ENCODE measurements at places on chromosomes 1 and 21. TPM values are rescaled to one million over a fixed set of nuclear protein-coding genes. Genes with fewer than 3 reads are reported as not detected.

DNA sequence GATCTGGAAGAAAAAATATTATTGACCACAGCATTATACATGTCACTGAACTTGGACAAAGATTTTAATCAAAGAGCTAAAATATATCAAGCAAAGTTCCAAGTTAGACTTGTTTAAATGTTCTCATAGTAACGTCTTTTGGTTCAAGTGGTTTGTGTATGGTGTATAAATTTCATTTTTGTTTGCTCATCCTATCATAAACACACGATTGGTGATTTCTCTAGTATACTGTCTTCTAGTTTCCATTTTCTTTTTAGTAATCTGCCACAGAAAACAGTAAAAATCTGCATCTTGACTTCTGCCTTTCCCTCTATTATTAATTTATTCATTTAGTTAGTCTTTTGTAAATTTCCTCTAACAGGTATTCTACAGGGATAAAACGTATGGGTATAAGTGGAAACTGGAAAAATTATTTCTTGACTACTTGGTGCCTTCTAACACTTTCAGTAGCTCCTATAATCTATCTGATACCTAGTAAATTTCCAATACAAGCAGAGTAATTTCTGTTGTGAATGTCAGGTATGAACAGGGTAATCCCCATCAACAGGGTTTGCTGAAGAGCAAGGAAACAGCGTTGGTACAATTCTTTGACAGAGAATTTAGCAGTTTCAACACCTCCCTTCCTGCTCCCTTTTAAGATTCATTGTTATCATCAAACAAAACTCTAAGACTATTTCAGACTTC is 268.0 kb downstream of the PTPRC start:
- no peak overlapping the region for H3K27ac ChIP-seq
- no peaks in the 10 kb centered on the region for H3K36me3 ChIP-seq
- no peaks in the 10 kb centered on the region for H3K27me3 ChIP-seq
- H3K4me3 ChIP-seq = no peak overlapping the region

- DNase-seq = peak; percentile 56
- H3K27me3 ChIP-seq = no peaks in the 10 kb centered on the region
- H3K27ac ChIP-seq = no peak overlapping the region
- no peaks in the 10 kb centered on the region for H3K4me1 ChIP-seq
Observed at GRCh38 chr1:185681034-185681633, 53.1 kb upstream of the HMCN1 start.

GRCh38 chr1:62327360-62328055 is 8.3 kb upstream of the KANK4 start:
- H3K4me1 ChIP-seq = no peaks in the 10 kb centered on the region
- H3K27ac ChIP-seq = no peak overlapping the region
- no peak overlapping the region for H3K4me3 ChIP-seq
- no peaks in the 10 kb centered on the region for H3K27me3 ChIP-seq
- no peaks in the 10 kb centered on the region for H3K36me3 ChIP-seq
- DNase-seq = no peak

GRCh38 chr1:200905411-200906052 is 10.8 kb downstream of the INAVA start:
- peaks cover 86% of the 10 kb centered on the region for H3K36me3 ChIP-seq
- DNase-seq = no peak
- H3K27ac ChIP-seq = no peak overlapping the region
- no peak overlapping the region for H3K4me3 ChIP-seq

DNA sequence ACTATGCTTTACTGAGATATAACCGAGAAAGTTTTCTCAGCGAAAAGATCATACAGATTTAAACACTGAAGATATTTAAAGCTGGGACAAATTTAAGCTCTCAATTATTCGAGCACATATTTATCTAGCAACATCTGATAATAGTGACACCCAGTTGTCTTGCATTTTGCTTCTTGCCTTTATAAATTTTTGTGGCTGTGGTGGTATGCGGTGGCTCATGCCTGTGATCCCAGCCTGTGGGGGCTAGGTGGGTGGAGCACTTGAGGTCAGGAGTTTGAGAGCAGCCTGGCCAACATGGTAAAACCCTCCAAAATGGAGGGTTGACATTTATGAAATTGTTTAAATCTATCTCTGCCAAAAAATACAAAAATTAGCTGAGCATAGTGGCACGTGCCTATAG is 312.2 kb downstream of the SPATA17 start:
- DNase-seq = no peak
- no peaks in the 10 kb centered on the region for H3K36me3 ChIP-seq
- H3K4me3 ChIP-seq = no peak overlapping the region
- H3K27me3 ChIP-seq = no peaks in the 10 kb centered on the region
- no peaks in the 10 kb centered on the region for H3K4me1 ChIP-seq

- no peak overlapping the region for H3K27ac ChIP-seq
- peaks cover 21% of the 10 kb centered on the region for H3K27me3 ChIP-seq
- DNase-seq = no peak
- no peak overlapping the region for H3K4me3 ChIP-seq
- no peaks in the 10 kb centered on the region for H3K4me1 ChIP-seq
Observed at GRCh38 chr1:223350361-223350908, 13.5 kb downstream of the SUSD4 start.

DNA sequence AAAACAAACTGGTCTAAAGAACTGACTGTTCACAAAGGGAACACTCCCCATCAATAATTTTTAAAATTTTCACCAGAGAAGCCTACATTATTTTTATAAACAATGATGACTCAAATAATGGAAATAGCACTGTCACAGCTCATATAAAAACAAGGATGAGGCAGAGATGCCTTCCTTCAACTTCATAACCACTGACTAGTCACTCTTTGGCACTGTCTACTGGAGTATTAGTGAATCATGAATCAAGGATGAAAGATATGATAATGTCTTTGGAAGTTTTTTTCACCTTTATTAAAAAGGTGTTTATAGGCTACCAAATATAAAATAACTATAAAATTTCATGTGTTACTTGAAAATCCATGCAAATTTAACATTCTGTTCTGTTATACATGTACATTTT is 316.9 kb downstream of the VAV3 start:
- H3K4me1 ChIP-seq = peaks cover 30% of the 10 kb centered on the region
- DNase-seq = no peak
- peak overlapping the region; percentile 82 for H3K27ac ChIP-seq
- no peaks in the 10 kb centered on the region for H3K27me3 ChIP-seq
- no peak overlapping the region for H3K4me3 ChIP-seq

- H3K36me3 ChIP-seq = no peaks in the 10 kb centered on the region
- DNase-seq = no peak
- H3K27ac ChIP-seq = no peak overlapping the region
- no peak overlapping the region for H3K4me3 ChIP-seq
Observed at GRCh38 chr1:87452648-87453047, 124.0 kb downstream of the LMO4 start.

DNA sequence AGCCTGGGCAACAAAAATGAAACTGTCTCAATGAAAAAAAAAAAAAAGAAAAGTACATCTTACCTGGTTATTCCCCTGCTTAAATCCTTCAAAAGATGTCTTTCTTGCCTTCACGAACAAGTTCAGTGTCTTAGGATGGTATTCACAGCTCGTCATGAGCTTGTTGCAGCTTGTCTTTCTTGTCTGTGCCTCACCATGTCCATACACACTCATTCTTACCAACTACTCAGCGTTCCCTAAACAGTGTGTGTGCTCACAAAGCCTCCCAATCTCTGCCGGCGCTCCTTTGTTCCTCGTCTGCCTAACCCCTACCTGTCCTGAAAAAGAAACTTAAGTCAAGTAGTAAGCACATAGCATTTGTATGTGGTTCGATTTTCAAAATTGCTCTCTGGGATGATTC is 31.1 kb downstream of the UBE4B start:
- no peak for DNase-seq
- H3K4me1 ChIP-seq = peaks cover 7% of the 10 kb centered on the region
- no peak overlapping the region for H3K27ac ChIP-seq

- no peaks in the 10 kb centered on the region for H3K27me3 ChIP-seq
- no peaks in the 10 kb centered on the region for H3K4me1 ChIP-seq
- no peak overlapping the region for H3K4me3 ChIP-seq
Observed at GRCh38 chr1:43194509-43194908, 22.4 kb downstream of the CFAP57 start.

DNA sequence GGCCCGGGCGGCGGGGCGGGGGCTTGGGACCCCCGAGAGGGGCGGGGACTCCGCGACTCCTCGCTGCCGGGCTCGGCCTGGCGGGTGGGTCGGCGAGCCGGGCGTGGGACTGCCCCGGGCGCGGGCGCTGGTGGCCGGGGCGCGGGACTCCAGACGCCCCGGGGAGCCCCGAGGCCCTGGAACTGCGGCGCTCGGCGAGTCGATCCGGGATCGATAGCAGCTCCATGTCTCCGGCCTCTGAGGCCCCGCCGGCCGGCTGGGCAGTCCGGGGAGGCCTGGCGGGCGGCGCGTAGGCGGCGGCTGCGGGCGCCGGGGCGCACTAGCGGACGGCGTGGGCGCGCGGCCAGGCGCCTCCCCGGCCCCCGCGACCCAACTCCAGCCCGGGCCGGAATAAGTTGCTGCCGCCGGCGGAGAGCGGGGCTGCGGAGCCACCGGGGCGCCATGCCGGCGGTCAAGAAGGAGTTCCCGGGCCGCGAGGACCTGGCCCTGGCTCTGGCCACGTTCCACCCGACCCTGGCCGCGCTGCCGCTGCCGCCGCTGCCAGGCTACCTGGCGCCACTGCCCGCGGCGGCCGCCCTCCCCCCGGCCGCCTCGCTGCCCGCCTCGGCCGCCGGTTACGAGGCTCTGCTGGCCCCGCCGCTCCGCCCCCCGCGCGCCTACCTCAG is 400 bp downstream of the SAMD11 start:
- H3K27ac ChIP-seq = no peak overlapping the region
- H3K27me3 ChIP-seq = peaks cover 81% of the 10 kb centered on the region
- no peak for DNase-seq
- no peak overlapping the region for H3K4me3 ChIP-seq

Gene NPPA
- 1.8 TPM for polyA plus RNA-seq

Gene OR10Z1
- 0.12 TPM for polyA plus RNA-seq

Gene LRRC38
- 0.22 TPM for polyA plus RNA-seq

Gene REG4
- 548 TPM for polyA plus RNA-seq

Gene CLCNKA
- polyA plus RNA-seq = 0.18 TPM

Gene THBS3
- 40.9 TPM for polyA plus RNA-seq

Gene OR2G2
- polyA plus RNA-seq = not detected

Gene TFF2
- 0.12 TPM for polyA plus RNA-seq

Measured in large intestine (tissue), 12 donors.